ENCODE measurements at places on chromosomes 16 and 17.
A peak's percentile ranks its signal among the peaks of the same experiment; 100 is the strongest.

DNA sequence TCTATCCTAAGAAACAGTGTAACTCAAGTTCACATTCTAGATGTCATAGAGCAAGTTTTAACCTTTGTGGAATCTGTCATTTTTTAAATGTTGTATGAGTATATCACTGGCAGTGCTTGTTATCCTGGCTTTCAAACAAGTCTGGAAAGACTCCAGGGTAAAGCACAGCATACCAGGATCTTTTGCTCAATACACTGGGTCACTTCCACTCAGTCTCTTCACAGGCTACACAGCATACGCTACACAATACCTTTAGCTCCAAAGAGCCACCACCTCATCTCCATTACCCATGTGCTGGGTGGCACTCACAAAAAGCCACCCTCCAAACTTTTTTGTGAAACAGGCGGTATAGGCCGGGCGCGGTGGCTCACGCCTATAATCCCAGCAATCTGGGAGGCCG, 69.5 kb downstream of the PARN start:
- DNase-seq, result no peak

GRCh38 chr16:3650631-3651265, 3.7 kb upstream of the DNASE1 start:
- DNase-seq, result no peak

DNA sequence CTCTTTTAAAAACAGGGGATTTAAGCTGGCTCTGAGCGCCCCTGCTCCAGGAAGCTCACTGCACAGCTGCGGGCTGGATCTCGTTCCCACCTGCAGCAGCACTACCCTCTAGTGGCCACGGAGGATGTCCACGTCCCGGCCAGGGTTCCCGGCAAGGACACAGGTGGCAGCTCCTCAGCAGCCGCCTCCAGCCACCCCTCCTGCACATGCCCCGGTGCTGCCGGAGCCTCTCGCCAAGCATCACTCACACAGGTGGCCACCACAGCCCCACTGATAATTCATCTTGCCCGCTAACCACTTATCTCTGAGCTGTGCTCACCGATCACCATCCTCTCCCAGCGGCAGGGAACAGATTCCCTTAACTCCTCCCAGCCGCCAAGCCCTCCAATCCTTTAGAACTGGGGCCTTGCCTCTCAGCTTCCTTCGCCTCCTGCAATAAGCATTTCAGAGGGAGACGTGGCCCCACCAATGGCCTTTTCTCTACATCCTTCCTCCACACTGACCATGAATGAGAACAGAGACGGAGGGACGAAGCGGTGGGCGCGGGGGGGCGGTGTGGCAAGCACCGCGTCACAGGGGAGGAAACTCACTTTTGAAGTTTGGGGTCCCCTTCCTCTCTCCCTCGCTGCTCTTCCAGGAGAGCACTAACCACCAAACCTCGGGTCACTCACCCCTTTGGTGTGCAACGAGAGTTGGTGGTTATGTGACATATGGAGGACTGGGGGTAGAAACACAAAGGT, 222.1 kb downstream of the RBFOX3 start:
- DNase-seq, result no peak

GRCh38 chr16:88403794-88404581, 21.2 kb downstream of the ZNF469 start:
- no peak for DNase-seq

DNA sequence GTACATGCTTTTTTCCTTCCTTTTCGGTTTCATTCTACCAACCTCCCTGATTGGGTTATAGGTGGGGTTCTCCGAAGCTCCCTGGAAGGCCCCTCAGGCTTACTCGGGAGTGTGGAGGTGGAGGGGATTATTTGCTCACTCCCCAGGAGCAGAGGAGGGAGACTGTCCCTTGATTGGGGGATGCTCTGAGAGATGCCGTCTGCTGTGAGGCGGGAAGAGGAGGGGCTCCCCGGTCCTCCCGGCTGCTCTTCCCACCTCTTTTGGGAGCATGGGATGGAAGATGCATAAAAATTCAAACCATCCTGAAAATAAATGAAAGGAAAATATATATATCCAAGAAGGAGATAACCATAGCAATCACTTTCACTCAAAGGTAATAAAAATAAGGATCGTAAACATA, 16.1 kb upstream of the RPTOR start:
- no peak for DNase-seq

GRCh38 chr17:33099252-33099651, 107.6 kb downstream of the SPACA3 start:
- DNase-seq, result no peak

DNA sequence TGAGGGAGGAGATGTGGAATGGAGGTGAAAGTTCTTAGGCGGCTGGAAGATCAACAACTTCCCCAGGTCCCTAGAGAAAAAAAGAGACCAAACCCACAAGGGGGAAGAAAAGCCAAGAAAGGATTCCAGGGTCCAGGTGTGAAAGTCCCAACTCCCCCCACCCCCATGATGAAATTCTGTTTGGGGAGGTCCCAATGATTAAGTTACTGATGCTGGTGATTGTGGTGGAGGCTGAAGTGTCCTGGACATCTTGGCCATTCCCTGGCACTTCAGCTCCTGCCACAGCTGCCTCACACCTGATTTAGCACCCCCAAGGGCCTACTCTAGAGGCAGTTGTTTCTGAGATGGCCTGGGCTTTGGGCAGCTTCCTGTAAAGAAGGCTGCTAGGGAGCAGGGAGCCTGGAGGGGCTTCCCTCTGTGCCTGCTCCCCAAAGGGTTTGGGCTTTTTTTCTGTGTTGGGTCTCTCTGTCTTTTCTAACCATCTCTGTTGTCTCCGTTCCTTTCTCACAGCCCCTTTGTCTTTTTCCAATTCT, 13.1 kb downstream of the HOXB4 start:
- no peak for DNase-seq

DNA sequence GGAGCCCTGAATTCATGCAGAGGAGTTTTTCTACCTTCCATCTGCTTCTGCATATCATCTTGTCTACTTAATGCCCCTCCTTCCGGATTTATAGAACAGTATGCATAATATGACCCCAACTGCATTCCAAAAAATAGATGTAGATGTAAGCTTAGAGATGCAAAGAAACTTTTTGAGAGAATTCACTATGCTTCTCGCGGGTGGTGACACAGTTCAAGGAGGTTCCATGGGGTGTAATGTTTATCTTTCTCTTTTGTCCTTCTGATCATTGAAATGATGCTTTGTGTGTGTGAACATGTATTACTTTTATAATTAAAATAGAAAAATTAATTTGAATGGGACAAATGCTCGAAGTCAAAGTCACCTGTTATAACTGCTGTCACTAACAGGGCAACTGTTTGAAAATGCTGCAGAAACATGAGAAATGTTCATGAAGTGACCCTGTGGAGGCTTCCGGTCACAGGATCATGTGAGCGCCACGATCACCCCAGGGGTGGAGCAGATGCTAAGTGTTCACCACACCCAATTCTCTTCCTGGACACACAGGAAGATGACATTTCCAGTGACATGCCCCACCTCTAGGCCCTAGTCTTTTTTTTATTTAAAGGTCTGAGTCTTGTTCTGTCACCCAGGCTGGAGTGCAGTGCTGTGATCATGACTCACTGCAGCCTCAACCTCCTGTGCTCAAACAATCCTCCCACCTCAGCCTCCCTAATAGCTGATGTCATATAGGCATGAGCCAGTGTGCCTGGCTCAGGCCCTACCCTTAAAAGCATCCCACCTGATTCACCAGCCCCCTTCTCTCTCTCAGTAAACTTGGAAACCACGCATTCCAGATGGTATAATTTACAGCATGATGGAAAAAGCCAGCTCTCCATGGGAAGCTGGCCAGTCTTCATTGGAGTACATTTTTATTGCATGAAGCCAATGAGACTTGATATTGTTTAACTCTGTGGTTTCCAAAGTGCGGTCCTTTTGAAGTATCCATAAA, 21.0 kb upstream of the AGRP start:
- peak; percentile 77 for DNase-seq

- no peak for DNase-seq
Observed at GRCh38 chr17:81221842-81222619, 734 bp downstream of the CEP131 start.

DNA sequence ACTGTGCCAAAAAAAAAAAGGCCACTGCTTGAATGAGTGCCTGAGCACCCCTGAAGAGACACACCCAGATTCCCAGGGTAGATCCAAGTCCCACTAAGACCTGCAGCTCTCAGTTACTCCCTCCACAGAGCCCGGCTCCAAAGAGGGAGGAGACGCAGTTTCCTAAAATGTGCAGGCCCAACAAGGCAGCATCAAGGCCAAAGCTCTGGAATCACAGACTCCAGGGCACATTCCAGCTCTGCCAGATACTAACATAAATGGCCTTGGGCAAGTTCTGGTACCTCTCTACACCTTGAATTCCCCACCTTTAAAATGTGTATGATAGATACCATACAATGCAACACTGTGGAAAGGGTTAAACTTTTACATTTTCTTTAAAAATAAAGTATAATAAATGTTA, 57.0 kb downstream of the GAS7 start:
- DNase-seq, result no peak

DNA sequence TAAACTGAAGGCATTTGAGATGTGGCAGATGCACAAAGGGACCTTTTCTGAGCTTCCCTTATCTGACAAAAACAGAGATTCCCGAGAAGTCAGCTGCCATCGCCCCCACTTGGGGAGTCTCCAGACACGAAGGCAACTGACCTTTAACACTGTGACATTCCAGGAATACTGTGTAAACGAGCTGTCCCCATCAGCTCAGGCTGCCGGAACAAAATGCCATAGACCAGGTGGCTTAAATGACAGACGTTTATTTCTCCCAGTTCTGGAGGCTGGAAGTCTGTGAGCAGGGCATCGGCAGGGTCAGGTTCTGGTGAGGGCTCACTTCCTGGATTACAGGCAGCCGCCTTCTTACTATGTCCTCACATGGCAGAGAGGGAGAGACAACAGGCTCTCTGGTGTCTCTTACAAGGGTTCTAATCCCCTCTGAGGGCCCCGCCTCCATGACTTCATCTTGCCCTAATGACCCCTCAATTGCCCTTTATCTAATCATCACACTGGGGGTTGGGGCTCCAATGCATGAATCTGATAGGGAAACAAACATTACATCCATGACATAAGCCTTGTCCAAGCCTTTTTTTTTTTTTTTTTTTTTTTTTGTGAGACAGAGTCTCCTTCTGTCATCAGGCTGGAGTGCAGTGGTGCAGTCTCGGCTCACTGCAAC, 178.5 kb upstream of the RPL38 start:
- no peak for DNase-seq

- no peak for DNase-seq
Observed at GRCh38 chr16:67801241-67801640, 5.1 kb downstream of the RANBP10 start.

- DNase-seq, result no peak
Observed at GRCh38 chr17:82217530-82218204, 5.0 kb upstream of the CCDC57 start.

DNA sequence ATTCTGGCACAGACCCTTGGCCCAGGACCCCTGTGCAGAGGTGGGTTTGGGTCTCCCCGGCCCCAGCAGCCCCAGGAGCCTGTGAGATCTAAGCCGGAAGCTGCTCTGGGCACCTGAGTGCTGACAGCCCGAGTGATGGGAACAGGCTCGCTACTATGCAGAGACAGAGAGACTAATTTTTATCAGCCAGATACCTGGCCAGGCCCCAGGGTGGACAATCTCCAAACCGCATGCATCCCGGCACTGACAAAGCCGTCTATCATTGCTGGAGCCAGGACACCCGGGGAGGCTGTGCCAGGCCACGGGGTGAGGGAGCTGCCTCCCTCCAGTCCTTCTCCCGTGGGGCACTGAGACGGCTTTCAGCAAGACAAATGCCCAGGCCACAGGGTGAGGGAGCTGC, 25.0 kb downstream of the CBFA2T3 start:
- DNase-seq, result no peak

GRCh38 chr16:84093879-84094270, 22.9 kb downstream of the MBTPS1 start:
- DNase-seq, result no peak

DNA sequence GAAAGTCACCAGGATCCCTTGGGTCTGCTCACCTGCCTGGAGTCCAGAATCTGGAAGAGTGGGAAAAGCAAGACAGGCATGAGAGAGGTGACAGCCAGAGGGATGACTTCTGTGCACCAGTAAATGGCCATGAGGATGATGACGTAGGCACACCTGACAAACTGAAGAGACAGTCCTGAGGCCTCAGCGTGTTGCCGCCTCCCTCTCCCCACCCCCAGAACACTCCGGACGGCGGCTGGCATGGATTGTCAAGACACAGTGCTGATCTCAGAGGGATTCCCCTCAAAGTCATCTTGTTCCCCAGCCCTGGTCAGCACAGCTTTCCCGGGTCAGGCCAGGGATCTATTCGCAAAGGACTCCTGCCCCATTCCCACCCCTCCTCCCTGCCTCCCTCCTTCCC, 6.2 kb downstream of the SLC13A5 start:
- no peak for DNase-seq

DNA sequence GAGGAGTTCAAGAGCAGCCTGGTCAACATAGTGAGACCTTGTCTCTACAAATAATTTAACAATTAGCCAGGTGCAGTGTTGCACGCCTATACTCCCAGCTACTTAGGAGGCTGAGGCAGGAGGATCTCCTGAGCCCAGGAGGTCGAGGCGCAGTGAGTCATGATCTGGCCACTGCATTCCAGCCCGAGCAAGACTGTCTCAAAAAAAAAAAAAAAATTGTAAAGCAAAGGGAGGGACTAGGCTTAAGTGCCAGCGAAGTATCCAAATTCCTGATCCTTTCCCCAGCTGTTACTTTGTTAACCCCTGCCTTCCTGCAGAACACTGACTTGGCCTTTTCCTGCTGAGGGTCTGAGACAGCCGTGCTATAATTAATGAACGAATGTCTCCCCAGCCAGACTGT, 2.7 kb downstream of the GDPD3 start:
- no peak for DNase-seq

DNA sequence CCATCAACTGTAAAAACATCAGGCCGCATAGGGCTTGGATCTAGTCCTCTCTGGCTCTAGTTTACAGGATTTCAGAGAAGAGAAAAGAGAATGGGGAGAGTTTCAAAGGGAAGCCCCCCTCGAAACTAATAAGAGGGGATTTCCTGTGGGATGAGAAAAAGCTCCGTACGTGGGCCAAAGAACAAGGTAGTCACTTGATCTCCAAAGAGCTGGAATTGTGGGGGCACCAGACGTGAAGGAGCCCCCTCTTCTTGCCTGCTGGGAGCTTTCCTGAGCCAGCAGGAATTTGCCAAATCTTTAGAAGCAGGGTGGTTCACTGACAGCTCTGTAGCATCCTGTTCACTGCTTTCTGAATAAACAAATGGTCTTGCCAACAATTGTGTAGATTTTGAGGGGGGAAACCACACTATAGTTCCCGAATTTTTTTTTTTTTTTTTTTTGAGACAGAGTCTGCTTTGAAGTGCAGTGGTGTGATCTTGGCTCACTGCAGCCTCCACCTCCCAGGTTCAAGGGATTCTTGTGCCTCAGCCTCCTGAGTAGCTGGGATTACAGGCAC, 7.0 kb upstream of the TMIGD1 start:
- no peak for DNase-seq

- DNase-seq, result no peak
Observed at GRCh38 chr16:54652201-54652770, 278.4 kb upstream of the IRX5 start.

GRCh38 chr17:72244956-72245355, 124.1 kb downstream of the SOX9 start:
- no peak for DNase-seq

Data from CD4-positive, alpha-beta T cell treated with Interleukin-17A for 1 hour (primary cell).